ENCODE measurements at places on chromosomes 5 and 9.

GRCh38 chr9:111943200-111943599 lies 46.6 kb downstream of the UGCG start:
- no peak for DNase-seq

DNA sequence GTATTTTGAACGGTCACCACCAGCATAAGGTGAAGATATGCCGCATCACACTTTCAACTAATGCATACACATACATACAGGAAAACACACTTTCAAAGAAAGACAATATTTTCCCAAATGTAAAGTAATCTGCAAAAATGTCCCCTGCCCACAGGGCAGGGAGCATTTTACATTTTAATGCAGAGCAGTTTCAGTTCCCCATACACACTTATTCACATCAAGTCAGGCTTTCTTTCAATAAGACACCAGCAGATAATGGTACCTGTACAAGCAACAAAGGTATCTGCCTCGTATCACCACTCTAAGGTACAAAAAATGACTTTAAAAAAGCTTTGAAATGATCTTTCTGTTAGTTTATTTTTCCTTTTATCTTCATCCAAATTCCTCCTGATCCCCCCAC lies 247.1 kb upstream of the CCNG1 start:
- no peak for DNase-seq

DNA sequence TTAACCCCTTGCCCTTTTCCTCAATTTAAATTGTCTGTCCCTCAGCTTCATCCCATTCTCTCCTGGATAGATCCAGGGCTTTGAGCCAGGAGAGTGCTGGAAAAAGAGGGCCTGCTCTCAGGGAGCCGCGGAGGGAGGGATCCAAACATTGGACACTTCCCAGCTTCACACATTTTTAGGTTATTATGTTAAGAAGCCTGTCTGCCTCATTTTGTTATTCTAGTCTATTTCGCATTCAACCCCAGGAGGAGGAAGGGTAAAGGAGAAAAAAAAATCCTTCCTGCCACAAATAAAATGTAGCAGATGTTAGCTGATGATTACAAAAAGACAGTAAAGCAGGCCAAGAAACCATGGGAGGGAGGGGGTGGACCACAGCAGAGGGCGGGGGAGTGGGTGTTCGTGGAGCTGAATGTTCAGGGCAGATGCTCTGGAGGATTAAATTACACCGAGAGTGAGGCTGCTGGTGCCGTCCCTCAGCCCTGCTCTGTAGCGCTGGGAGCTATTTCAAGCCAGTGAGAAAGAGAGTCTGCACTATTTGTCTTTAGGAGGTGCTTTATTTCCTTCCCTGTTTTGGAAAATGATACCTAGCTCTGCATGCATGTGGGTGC lies 60.6 kb upstream of the ZFR start:
- peak; percentile 77 for DNase-seq

DNA sequence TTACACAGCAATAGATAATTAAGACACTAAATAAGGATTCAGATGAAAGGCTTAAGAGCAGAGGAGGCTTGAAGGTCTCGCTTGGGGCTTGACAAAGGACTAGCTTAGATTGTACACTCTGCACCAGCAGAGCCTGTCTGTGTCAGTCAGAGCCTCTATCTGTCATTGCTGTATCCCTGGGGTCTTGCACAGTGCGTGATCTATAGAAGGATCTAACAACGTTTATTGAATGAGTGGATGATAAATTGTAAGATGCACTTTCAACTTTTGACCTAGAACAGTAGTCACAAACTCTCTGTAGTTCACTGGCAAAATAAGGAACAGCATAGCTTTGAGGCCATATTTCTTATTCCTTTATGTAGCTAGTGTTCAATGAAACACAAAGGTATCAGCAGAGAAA lies 173.5 kb downstream of the ENTREP1 start:
- no peak for DNase-seq

DNA sequence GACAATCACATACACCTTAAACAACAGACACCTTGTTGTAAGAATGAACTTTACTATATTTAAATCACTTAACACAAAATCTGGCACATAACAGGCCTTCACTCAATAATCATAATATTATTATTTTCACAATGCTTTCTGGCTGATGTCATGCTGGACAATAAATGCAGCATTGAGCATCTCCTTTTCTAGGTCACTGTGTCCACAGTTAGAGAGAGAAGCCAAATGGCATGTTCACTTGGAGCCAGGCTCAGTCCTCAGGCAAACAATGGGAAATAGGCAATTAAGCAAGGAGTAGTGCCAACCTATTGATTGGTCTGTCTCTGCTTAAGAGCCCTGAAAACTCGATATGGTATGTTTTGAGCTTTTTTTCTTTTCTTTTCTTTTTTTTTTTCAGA lies 50.6 kb upstream of the KLF4 start:
- DNase-seq = no peak

DNA sequence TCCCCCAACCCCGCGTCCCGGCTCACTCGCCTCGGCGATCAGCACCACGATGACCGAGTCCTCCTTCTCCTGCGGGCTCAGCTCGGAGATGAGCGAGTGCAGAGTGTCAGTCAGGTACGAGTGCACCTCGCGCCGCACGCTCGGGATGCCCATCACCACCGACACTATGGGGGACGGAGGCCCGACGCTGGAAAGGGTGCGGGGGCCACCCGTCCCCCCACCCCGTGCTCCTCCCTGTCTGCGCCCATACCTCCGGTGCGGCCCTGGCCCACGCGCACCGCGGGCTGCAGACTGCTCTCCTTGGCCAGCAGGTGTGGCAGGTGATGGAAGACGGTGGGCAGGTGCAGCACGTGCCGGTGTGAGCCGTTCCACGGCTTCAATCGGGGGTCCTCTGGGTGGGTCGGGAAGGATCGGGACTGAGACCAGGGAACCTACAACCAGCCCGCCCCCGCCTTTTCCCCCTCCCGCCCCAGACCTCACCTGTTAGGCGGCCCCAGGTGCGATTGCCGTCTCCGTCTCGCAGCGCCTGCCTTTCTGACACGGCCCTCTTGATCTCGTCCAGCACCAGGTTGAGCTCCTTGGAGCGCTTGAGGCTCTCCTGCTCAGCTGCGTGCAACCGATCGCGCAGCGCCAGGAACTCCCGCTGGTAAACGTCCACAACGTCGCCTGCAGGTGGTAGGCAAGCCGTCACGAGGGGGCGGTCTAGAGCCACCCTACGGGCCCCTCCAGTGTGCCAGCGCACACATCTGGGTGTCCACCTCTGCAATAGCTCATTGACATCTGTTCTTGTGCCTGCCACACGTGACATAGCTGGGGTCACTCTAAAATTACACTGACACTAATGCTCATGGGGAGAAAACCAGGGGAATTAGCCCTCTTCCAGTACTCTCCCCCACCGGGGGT lies 5.1 kb downstream of the MGAT4B start:
- DNase-seq = no peak

GRCh38 chr9:15370466-15371447 lies 51.9 kb upstream of the SNAPC3 start:
- no peak for DNase-seq

- no peak for DNase-seq
These were observed 82.3 kb downstream of the MACIR start for GRCh38 chr5:103340717-103341388.

- DNase-seq = no peak
These were observed 7.7 kb downstream of the ZSWIM6 start for GRCh38 chr5:61339764-61340163.

- no peak for DNase-seq
These were observed 708.1 kb upstream of the RGMB start for GRCh38 chr5:98065261-98065909.

DNA sequence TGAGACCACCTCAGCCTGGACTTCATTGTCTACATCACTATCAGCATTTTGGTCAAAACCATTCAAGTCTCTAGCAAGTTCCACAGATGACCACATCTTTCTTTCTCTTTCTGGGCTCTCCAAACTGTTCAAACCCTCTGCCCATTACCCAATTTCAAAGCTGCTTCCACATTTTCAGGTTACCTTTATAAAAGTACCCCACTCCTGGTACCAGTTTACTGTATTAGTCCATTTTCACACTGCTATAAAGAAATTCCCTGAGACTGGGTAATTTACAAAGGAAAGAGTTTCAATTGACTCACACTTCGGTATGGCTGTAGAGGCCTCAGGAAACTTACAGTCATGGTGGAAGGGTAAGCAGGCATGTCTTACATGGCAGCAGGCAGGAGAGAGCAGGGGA lies 84.5 kb downstream of the FBXL7 start:
- DNase-seq = no peak

GRCh38 chr5:10619649-10620048 lies 55.8 kb downstream of the ANKRD33B start:
- no peak for DNase-seq

DNA sequence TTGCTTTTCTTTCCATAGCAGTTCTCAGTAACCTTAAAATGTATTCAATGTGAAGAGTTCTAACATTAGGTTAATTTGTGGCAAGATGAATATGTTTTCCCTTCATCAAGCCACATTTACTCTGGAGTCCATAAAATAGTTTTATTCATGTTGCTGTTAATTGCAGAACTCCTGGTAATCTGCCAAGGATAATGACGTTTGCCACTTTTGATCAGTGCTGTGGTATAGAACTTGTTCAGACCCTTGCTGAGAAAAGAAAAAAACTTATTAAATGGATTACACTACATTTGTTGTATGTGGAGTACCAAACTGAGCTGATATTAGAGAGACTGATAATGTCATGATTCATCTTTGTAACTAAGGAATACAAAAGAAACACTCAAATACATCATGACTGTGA lies 212.4 kb upstream of the DMAC1 start:
- no peak for DNase-seq

DNA sequence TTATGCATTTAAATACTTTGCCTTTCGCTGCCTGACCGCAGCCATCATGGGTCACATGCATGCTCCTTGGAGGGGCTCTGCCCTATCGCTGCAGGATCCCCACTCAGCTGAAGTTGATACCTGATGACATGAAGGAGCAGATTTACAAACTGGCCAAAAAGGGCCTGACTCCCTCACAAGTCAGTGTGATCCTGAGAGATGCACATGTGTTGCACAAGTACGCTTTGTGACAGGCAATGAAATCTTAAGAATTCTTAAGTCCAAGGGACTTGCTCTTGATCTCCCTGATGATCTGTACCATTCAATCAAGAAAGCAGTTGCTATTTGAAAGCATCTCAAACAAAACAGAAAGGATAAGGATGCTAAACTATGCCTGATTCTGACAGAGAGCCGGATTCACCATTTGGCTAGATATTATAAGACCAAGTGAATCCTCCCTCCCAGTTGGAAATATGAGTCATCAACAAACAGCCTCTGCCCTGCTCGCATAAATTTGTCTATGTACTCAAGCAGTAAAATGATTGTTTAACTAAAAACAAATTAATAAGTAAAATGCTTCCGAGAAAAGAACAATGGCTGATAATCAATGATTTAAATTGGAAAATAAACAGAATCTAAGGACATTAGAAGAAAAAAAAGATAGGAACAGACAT lies 41.6 kb upstream of the PPP2CA start:
- DNase-seq = no peak

DNA sequence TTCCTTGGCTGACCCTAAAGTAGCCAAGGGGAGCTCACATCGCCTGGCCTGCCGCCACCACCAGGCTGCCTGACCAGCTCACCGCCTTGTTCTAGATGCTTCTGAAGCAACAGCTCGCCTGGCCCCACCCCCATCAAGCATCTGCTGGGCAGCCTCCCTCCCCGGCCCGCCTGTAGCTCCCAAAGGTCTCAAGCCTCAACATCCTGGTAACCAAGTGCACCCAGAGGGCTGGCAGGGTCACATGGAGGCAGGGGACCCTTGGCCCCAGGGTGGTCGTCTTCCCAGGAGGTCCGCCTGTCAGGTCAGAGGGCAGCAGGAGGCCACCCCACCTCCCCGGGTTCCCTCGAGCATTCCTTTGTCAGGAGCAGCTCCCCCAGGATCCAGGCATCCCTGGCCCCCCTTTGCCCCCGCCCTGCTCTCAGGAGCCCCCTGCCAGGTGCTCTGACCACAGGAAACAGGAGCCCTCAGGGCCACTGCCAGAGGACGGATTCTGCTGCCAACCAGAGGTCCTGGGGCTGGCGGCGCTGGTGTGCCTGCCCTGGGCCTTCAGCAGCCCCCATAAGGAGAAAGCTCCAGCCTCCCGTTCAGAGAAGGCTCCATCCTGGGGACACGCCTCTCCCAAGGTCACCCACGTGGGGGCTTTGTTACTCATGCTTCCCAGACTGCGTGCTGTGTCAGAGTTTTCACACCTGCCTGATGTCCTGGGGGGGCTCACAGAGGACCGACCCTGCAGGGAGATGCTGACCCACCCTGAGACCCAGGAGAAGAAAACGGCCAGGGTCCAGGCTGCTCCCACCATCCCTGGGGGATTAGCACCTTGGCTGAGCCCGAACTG lies 3.5 kb upstream of the LRRC14B start:
- no peak for DNase-seq

GRCh38 chr9:96251451-96251850 lies 50.5 kb downstream of the HSD17B3 start:
- DNase-seq = no peak

DNA sequence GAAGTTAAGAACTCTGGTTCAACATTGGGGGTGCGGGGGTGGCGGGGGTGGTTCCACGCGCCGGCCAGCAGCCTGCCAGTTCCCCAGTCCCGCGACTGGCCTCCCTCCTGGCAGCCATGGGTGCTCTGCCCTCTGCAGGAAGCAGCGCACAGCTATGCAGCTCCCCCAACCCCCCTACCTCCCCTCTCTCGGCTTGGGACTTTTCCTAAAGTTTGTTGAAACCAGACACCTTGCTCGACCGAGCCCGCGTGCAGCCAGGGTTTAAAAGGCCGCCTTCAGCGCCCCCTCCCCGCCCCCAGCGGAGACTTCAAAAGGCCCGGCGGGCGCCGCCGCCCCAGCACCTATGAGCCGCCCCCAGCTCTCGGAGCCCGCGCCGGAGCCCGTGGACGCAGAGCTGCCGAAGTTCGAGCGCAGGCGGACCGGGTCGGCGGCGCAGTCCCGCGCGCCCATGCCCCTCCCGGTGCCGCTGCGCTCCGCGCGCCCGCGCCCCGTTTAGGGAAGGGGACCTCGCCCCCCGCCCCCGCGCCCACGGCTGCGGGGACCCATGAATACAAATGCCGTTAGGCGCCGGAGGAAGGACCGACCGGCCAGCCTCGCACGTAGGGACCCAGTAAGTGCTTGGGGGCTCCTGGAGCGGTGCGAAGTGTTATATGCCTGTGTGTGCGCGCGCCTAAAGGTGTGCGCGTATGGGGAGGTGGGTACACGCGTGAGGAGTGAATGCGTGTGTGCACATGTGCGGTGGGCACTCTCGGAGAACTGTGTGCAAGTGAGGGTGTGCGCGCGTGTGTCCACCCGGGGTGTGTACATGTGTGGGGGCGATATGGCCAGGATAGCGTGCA lies 1.4 kb upstream of the COL27A1 start:
- no peak for DNase-seq

DNA sequence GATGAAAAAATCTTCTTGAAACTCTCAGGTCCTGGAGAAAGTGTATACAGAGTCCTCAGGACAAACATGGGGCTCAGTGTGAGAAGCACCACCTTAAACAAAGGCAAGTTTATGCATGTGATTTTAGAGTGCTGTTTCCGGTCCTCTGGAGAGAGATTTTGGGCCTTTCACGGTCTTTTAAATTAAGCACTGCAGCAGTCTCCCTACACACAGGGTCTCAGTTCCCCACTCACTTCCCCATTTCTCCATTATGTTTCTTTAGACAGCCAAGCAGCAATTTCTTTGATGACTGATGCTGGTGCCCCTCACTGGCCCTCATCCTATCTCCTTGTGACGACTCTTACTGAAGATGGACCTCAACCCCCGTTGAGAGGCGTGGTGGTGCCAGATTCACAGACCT lies 220.2 kb upstream of the CLINT1 start:
- DNase-seq = no peak
